ENCODE measurements at places on chromosomes 7 and 10.

DNA sequence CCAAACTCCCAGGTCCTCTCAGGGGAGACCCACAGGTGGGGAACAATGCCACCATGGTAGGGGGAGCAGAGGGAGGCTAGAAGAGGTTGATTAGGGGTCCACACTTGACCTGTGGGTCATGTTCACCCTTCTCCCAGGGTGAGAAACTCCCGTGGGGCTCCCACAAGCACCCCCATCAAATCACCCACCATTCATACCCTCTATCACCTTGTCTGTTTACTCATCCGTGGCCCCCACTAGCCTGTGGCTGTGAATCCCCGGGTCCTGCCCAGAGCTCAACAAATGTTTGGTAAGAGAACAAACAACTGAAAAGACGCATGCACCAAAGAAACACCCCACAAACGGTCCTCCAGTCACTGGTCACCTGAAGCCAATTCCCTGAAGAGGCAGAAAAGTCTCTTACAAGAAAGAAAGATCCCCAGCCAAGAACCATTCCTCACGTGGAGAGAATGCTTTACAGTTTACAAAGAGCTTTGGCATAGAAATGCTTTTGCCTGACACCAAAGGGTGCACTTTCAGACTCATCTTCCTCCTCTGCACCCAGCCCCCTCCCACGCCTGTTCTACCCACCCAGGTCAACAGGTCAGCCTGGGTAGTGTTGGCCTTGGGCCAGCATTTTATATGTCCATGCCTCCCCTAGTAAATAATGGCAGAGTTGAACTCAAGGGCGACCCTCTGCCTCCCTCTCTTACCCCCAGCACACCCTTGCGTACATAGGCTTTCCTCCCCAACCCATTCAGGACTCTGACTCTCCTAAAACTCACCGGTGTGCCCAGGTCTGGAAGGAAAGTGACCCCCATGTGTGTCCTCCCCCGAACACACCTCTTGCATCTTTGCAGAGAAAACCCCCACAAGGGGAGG is 1.9 kb downstream of the ZCCHC24 start:
- DNase-seq: no peak

- no peak for DNase-seq
These were observed 130.7 kb upstream of the CELF2 start for GRCh38 chr10:10886861-10887531.

- DNase-seq: no peak
These were observed 70.3 kb downstream of the WDR37 start for GRCh38 chr10:1126461-1126860.

- DNase-seq: no peak
These were observed 74.8 kb downstream of the CDK6 start for GRCh38 chr7:92761391-92762097.

DNA sequence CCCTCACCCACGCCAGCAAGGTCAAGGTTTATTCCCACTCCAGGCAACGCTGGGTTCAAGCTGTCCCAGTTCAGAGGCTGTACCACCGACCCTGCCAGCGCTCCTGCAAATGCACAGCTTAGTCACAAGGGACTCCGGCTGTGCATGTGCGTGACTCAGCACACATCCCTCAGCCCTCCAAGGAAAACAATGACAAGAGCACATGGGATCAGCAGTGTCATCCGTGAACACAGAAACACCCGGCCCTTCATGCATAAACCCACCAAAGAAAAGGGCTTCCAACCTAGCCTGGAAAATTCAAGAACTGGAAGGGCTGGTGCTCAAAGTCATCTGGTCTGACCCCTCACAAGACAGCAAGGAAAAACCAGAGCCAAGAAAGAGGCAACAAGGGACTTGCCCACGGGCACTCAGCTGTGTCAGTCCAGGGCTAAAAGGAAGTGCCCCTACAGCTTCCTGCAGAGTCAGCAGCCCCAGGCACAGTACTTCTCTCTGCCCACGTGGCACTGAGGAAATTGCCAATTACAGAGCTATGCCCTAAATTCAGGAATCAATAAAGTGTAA is 106.1 kb downstream of the KCNMA1 start:
- DNase-seq: no peak
